ENCODE measurements at places on chromosomes 3 and 15.

DNA sequence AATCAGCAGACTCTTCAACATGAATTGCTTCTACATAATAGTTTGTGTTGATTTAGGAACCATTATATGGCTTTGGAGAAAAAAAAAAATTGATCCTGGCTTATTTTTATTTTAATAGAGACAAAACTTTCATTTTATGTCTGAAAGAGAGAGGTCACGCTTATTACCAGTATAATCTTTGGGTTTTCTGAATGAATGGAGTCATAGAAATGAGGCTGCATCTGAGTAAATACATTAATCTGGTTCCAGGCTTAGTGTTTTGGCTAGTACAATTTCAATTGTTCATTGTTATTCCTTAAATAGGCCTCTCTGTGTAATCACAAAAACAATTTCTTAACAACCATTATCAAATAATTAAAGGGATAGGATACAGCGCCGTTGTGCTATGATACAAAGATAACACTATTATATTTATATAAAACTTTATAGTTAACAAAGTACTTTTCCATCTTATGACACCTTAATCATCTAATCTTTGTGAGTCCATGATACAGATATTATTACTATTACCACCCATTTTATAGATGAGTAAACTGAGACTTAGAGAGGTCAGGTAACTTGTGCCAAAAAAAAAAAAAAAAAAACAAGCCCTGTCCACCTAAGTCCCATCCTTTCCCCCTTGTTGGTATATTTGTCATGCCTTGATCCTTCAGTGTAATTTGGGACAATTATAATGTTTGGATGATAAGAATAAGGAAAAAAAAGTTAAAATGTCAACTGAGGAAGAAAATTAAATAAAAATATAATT, 41.8 kb upstream of the GOLM2 start:
- DNase-seq, result peak; percentile 93

DNA sequence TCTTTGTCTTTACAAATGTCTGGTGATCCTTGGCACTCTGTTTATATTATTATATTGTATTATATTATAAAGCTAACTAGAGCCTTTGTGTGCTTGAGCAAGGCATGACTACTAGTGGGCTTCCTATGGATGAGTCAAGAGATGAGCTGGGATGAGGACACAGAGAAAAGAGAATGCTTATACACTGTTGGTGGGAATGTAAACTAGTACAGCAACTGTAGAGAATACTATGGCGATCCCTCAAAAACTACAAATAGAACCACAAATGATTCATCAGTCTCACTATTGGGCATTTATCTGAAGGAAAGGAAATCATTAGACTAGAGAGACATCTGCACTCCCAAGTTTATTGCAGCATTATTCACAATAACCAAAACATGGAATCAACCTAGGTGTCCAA, 40.8 kb upstream of the MED12L start:
- no peak for DNase-seq

- no peak for DNase-seq
These were observed 41.0 kb downstream of the STARD5 start for GRCh38 chr15:81282911-81283310.

DNA sequence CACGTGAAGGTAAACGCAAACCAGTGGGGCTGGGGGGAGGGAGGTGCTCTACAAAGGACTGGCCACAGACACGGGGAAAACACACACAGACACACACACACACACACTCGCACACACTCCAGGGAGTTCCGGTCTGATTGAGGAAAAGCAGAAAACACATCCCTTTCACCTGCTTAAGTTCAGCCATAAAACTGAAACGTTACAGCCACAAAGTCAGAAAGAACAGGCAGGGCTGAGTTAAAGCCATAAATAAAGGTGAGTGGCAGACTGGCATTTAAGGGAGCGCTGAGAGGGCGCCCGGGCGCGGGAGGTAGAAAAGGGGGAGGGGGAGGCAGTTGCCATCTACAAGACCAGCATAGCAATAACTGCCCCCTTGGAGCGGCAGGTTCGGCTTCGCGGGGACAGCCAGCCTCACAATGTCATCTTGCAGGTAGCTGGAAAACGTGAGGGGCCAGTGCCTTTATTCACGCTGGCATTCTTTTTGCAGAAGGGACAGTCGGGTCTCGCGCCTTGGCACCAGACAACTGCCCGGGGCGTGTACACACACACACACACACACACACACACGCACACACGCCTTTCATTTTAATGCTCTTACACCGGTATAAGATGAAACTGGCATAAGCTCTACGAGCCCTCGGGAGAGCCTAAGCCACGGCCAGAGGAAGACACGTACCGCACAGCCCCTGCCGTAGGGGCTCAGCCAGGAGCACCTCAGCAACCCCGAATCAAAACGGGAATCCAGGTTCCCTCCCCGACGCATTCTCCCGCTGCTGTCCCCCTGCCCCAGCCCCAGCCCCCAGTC, 866 bp downstream of the TNIK start:
- peak; percentile 57 for DNase-seq

DNA sequence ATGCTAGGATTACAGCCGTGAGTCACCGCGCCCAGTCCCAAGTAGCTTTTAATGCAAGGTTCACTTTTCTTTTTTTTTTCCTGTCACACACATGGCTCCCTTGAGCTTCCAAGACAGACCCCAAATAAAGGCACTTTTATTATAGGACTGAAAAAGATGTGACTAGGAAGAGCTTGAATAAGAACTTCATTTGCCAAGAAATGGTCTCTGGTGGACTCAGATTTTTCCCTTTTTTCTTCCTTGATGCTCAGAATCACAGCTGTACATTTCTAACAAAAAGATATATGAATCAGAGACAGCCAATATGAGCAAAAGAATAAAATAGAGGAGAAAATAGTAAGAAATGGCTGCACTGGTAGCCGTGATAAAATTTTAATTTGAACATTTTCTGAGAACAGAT, 337.2 kb downstream of the MAGI1 start:
- no peak for DNase-seq

DNA sequence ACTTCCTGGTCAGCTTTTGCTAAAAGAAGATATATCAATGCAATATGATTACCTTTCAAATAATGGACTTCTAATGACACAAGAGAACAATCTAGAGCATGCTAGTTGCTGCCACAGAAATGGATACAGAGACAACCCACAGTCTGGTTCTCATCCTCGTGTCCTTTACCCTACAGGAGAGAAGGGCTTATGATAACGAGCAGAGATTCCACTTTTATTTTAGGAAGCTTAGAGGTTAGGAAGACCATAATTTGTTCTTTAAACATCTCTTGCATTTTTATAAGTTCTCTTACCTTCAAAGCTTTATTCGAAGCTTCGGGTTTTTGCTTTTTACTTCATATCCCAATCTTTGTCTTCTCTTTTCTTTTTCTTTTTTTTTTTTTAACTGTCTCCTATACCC, 39.1 kb downstream of the FILIP1L start:
- DNase-seq, result no peak

- DNase-seq, result no peak
These were observed 413 bp downstream of the NUSAP1 start for GRCh38 chr15:41333026-41333562.

DNA sequence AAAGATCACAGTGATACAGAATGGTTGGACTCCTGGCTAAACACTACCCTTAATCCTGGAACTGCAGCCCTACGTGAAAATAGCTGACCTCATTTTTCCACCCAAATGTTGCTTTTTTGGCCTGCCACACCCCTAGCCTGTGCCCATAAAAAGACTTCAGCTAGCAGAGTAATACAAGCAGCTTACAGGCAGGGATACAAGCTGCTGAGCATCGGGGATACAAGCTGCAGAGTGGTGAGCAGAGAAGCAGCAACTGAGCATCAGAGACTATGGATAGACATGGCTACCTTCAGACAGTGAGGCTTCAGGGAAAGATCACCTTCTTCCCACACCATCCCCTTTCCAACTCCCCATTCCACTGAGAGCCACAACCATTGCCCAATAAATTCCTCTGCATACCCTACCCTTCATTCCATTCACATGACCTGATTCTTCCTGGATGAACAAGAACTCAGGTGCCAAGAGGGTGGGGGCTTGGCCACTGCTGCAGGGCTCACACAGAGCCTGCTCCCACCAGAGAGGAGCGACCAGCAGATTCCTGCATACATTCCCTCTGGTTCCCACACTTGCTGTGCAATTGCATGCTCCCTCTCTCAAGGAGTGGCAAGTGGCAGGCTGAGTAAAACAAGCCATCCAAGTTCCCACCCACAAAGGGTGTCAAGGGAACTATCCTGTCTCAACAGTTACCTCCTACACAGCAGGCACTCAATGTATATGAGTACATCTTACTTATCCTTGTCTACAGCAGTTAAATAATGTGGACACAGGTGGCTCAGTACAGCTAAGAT, 217.5 kb downstream of the ALCAM start:
- no peak for DNase-seq

DNA sequence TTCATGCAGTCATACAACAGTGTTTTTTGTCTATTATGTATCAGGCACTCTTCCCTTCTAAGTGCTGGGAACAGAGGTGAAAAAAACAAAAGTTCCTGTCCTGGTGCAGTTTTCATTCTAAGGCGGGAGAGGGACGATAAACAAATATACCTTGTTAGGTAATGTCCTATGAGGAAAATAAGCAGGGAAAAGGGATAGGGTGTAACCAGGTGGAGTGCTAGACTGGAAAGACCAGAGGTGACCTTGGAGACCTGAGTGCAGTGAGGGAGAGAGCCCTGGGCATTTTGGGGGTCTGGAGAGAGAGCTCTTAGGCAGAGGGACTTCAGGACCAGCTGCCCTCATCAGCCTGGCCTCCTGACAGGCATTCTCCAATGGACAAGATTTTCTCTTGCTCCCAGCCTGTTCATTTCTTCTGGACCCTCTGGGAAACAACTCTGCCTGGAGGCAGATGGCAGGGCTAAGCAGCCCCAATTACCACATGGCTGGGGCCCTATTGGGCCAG, 97.2 kb upstream of the TJP1 start:
- DNase-seq, result no peak

DNA sequence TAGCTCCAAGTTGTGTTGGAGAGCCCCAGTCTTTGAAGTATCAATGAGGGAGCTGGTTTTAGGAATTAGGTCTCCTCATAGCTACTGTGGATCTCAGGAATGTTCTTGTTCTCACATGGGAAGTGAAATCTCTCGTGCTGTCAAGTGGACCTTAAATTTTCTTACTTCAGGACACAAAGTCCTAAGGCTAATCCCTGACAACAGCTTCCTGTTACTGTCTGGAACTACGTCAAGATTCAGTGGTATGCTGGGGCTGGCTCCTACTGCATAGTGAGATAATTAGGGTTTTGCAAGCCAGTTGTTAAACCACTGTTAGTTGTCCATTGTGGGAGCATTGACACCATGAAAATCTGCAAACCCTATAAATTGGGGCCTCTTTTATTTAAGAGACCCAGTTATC, 22.8 kb downstream of the MESP1 start:
- no peak for DNase-seq

- no peak for DNase-seq
These were observed 10.0 kb downstream of the TIMMDC1 start for GRCh38 chr3:119508172-119508845.

- DNase-seq, result peak; percentile 46
These were observed 666 bp downstream of the SNX33 start for GRCh38 chr15:75648156-75649000.
